ENCODE measurements at places on chromosomes 2 and 18.

- no peak for DNase-seq
Observed at GRCh38 chr18:80233201-80233835, 14.0 kb downstream of the PARD6G start.

DNA sequence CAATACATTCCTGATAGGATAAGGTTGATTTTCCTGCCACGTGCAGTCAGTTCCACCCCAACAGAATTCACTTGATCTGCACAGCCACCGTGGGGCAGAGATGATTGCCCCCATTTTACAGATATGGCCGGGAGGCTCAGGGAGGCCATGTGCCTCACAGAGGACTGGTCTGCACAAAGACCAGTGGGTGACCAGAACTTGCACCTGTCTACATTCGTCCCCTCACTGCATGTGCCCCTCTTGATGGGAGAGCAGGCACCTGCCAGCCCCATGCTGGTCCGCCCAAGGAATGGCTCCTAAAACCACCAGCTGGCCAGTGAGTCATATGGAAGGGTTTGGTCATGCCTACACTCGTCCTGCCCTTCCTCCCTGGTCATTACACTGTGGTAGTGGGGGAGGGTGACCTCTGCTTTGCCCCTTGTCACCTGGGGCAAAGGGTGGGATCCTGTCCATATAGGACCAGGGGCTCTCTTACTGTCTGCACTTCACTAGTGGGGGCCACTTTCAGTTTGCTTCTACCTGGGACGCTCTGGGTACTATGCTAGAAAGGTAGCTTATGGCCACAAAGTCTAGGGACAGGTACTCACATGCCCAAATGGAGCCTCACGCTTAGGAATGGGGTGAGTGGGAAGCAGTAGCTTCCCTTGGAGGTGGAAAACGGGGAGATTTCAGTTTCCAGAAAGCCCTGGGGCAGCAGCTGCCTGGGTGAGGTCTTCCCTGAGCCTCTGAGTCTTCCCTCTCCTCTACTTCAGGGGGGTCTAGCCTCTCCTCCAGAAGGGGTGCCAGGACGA, 14.7 kb downstream of the RRM2 start:
- no peak for DNase-seq

GRCh38 chr2:111685342-111685741, 198.7 kb downstream of the ANAPC1 start:
- DNase-seq: no peak

DNA sequence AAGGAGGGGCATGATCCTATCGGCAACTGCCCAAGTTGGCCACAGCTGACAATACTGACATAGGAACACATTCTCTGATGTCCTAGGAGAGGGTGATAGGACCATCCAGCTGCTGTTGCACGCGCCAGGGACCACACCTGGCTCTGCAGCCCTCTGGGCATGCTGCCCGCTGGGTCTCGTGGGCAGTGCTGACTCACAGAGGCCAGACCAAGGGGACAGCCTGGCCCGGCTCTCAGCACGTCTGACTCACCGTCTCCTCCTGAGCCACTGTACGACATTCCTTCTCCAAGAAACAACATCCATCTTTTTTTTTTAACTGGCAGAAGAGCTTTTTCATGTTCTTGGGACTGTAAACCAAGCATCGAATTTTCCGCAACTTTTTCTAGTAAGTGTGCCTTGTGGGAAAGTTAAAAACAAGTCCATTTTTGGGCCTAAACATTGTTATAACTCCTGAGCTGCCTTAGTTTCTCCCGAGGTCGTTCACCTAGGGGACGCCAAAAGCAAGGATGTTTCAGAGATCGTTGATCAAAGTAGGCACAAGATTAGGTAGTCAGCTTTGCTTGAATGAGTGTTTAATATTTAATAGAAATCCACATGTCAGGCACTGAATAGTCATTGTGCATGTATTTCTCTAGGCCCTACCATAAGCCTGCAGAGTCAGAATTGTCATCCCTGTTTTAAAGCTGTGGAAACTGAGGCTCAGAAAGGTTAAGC, 100.3 kb downstream of the TTC32 start:
- no peak for DNase-seq

DNA sequence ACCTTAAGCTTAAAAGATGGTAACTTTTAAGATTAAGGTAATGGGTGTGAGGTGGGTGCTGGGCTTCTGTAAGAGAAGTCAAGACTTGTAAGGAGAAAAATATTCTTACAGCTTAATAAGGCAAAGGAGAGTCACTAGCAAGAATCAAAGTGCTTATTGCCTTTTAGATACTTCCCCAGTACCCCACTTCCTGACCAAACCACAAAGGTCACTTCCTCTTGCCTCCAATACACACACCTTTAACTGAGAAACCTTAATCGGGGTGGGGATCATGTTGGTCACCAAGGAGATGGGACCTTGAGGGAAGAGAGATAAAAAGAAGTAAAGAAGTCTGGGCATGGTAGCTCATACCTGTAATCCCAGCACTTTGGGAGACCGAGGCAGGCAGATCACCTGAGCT, 10.6 kb upstream of the ATG16L1 start:
- no peak for DNase-seq

GRCh38 chr2:59233448-59233847, 992.3 kb upstream of the FANCL start:
- no peak for DNase-seq

DNA sequence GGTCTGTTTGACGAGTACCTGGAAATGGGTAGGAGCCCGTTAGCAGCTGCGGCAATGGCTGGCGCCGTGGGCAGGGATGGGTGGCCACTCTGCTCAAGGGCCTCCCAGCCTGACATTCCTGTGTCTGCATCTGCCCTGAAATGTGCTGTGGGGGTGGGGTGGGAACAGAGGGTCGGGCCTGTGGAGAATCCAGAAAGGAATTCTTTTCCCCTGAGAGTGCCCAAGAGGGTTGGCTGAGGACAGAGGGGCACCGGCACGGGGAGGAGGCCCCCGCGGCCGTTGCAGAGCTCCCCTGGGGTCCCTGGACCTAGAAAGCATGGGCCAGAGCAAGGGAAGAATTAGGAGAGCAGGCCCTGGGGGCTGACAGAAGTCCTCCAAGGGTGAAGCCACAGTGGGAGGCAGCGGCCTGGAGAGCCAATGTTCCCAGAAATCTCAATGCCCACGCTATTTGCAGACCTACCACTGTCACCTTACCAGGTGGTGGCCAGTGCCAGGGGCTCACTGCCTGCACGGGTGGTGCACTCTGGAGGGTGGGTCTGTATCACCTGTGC, 27.8 kb downstream of the ANO7 start:
- no peak for DNase-seq

DNA sequence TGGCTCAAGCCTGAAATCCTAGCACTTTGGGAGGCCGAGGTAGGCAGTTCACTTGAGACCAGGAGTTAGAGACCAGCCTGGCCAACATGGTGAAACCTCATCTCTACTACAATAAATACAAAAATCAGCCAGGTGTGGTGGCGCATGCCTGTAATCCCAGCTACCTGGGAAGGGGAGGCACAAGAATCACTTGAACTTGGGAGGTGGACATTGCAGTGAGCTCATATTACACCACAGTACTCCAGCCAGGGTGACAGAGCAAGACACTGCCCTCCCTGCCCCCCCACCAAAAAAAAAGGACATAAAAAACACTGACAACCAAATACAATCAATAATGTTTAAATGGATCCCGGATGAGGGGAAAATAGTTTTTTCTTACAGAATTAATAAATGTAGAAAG, 7.8 kb downstream of the TIA1 start:
- DNase-seq: no peak

GRCh38 chr2:42086500-42086953, 38.7 kb downstream of the PKDCC start:
- peak; percentile 35 for DNase-seq

- no peak for DNase-seq
Observed at GRCh38 chr2:151761193-151761592, 26.9 kb upstream of the NEB start.

- no peak for DNase-seq
Observed at GRCh38 chr2:7077660-7078267, 160.6 kb downstream of the RNF144A start.

DNA sequence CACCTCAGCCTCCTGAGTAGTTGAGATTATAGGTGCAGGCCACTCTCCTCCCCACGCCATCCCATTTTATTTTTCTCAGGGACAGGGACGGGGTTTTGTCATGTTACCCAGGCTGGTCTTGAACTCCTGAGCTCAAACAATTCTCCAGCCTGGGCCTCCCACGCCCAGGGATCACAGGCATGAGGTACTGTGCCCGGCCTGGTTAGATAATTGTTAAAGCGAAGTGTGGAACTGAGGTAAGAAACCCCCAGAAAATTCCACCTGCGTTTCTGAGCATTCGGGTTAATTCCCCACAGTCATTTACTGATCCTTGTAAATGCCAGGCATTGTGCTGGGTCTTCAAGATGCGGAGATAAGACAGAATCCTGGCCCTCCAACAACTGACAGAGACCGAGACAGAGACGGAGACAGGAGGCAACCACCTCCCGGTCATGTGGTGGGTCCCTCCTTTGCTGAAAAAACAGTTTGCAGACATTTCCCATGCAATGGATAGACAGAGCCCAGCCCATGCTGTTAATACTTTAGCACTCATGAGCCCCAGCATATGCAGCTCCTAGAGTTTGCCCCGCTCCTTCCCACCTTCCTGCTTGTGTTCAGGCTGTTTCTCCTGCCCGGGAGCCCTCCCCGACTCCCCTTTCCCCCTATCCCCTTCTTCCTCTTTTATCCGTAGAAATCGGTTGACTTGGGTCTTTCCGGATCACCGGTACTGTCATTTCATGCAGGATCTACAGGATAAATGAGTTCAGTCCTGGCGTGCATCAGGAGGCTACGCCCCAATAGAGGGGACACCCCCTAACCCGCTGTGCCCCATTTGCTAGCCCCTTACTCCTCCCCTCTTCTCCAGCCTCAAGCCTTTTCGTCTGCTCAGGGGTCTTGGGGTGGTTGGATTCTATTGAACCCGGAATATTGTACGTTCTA, 1.6 kb upstream of the RHOB start:
- no peak for DNase-seq

DNA sequence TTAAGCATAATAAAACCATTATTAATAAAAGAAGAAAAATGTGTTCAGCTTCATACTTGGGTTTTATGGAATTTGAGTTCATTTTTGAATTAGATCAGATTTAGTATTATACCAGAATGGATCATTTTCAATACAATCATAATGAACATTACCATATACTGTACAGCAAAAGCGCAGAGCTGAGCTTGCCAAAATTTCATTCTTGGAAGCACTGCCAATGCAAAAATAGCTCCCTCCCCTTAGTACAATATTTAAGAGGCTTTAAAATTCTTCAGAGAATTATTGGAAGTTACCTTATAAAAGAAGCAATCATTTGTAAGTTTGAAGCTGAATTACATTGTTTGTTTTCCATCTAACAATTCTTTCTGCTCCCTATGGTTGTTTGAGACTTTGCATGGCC, 938.1 kb upstream of the SLC39A10 start:
- no peak for DNase-seq

GRCh38 chr2:221958224-221958623, 340.6 kb downstream of the PAX3 start:
- DNase-seq: no peak

GRCh38 chr2:170733798-170734600, 18.9 kb downstream of the SP5 start:
- DNase-seq: no peak

- DNase-seq: no peak
Observed at GRCh38 chr18:74841248-74841647, 243.6 kb downstream of the ZNF407 start.

GRCh38 chr2:231693956-231694355, 14.4 kb upstream of the PTMA start:
- DNase-seq: no peak

DNA sequence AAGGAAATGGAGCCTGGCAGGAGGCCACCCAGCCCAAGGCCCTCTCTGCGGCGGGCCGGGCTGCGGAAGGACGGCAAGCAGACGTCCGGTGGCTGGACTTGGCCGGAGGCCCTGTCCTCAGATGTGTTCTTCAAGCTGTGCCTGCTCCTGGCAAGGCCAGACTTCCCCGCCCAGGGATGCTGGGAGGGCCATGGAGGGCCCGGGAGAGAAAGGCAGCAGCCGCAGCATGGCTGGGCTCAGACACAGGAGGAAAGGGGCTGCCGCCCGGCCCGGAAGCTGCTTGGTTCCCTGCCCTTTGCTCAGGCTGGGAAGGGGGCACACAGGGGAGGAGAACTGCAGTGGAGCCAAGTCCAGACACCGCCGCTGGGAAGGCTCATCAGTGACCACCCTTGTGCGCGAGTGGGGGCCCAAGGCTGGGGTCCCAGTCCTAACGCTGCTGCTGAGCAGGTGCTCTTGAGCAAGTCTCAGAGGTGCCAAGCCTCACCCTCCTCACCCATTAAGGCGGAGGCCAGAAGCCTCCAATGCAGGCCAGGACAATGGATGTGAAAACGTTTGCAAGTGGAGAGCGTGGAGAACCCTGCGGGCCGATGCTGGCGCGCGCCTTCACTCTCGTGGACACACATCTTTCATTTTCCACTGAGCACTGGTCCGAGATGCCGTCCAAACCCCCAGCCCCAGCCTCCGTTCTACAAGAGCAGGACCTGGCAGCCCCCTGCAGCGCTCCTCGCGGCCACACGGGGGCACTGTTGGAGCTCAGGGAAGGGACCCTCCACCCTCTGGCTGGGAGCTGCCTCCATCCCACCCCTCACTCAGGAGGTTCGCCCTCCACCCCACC, 7.9 kb downstream of the CROCC2 start:
- DNase-seq: no peak

- DNase-seq: no peak
Observed at GRCh38 chr2:213248637-213249036, 35.6 kb upstream of the SPAG16 start.

GRCh38 chr2:104859291-104859765, 5.4 kb downstream of the POU3F3 start:
- DNase-seq: no peak

- DNase-seq: no peak
Observed at GRCh38 chr2:33287507-33288005, 188.9 kb upstream of the RASGRP3 start.

DNA sequence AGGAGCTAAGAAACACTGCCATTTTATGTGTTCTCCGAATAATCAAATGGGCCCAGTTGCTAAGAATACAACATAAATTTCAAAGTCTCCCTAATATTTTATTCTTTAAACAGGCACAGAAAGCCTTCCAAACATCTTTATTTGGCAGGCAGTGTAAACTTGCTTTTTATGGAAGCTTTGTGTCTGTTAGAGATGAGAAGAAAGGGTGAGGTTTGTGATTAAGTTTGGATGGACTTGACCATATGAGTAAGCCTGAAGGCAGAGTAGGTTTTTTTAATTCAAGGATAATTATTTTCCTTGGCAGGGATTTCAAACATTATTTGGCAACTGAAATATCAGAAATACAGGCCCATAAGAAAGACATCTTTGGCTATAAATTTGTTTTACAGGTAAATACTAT, 62.9 kb downstream of the COX7A2L start:
- DNase-seq: no peak
